CD14-positive monocyte (primary cell): ENCODE measurements at places on chromosomes 11 and 22.
A peak's percentile ranks its signal among the peaks of the same experiment; 100 is the strongest.

- peak; percentile 14 for DNase-seq
Measured at GRCh38 chr11:109939166-109939810, 153.9 kb upstream of the ZC3H12C start.

DNA sequence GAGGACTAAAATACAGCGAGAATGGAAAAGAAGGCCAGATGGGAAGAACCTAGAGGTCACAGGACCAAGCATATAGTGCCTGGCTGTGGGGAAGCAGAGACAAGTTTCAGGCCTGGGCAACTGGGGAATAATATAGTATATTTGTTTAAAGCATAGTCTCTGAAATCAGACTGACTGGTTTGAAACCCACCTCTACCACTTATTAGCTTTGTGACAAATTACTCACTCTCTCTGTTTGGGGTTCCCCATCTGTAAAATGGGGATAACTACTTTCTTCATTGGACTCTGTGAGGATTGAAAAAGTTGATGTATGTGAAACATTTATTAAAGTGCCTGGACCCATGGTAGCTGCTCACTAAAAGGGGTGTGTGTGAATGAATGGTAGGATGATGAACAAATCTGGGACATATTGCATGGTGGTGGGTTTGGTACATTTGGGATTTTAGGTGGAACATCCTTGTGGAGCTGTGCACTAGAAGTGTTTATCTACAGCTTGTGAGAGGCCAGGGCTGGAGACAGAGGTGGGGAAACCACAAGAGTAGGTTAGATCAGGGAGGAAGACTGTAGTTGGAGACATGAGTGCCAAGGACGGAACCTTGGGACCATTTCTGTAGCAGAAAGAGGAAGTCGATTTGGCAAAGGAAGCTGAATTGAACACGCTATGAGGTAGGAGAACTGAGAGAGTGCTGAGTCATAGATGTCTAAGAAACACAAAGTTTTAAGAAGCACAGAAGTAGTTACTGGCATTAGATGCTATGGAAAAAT lies 52.6 kb downstream of the SWAP70 start:
- peak; percentile 92 for DNase-seq

GRCh38 chr11:44556735-44557409 lies 8.6 kb upstream of the CD82 start:
- peak; percentile 38 for DNase-seq

GRCh38 chr11:23944923-23945322 lies 551.9 kb upstream of the LUZP2 start:
- no peak for DNase-seq

DNA sequence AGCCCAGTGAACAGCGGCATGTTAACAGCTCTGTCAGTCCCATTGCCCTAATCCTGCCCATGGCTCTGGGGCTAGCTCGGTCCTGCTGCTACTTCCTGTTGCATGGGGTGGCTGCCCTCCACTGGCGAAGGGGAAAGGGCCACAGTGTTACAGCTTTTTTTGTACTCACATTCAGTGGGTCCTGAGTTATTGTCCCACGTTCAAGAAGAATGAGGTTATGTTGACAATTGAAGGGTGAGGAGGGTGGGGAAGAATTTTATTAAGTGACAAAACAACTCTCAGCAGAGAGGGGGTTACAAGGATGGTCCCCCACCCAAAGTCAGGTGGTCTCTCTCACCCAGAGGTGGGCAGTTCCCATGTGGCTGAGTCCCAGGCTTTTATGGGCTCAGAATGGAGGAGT lies 17.7 kb upstream of the MS4A7 start:
- no peak for DNase-seq

DNA sequence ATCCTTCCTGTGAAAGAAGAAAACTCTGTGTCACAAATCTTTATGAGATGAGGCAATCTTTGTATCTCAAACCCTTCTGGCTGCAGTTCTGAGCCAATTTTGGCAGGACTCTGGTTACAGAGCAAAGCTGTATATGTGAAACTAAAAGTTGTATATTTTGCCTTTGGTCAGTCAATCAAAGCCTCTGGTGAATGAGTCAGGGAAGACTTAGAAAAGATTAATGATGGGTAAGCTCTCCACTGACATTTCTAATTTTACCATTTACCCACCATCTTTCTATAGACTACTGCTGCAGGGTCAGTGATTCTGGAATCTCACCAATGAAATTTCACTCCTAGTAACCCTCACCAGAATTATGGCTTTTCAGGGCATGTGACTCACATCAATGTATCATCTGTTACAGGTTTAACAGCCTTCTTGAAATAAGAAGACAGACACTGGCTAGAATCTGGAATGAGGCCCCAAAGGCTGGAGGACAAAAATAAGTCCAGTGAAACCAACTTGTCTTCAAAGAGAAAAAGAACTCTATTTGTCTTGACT lies 43.3 kb downstream of the USP35 start:
- no peak for DNase-seq

DNA sequence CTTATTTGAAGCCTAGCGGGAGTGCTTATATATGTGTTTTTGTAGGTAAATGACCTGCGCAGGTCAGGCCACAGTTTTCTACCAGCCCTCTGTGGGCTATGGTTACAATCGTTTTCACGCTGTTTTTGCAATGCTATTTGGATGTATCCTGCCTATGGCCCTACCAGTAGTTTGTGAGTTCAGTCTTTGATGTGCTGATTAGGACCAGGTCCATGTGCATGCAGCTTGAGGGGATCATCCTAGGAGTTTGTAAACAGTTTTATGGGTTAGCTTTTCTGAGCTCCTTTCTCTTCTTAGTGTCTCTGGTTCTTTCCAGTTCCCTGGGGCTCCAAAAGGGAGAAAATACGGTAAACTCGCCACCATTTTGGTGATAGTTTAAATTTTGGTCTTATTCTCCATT lies 142.5 kb downstream of the LDLRAD3 start:
- DNase-seq, result no peak

- no peak for DNase-seq
Measured at GRCh38 chr11:121159741-121160140, 58.7 kb downstream of the TECTA start.

DNA sequence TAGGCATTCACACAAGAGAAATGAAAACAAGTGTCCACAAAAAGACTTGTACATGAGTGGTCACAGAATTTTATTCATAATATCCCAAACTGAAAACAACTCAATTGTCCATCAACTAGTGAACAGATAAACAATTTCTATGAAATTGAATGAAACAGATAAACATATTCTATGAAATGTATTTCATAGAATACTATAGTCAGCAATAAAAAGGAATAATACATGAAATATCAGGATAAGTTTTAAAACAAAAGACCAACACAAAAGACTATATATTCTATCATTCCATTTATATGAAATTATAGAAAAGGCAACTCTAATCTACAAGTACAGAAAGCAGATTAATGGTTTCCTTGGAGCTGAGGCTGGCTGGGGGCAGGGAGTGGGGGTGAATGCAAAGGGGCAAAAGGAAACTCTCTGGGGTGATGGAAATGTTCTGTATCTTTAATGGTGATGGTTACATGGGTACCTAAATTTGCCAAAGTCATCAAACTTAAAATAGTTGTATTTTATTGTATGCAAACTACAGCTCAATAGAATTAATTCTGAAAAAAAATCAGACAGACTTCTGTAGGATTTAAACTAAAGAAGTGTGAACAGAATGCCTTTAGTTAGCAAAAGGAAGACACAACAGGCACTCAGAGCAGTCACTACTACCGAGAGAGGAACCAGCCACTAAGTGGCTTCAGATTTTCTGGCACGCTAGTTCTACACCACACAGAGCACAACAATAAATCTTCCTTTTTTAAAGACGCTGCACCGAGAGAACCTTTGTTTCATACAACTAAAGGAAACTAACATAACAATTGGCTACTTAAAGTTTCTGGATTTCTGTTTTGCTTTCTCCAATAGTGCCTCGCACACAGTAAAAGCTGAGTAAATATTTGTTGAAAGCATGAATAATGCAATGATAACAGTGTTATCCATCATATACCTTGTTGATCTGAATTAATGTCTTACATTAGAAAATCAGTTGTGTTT lies 15.4 kb downstream of the CCDC34 start:
- DNase-seq, result no peak

- no peak for DNase-seq
Measured at GRCh38 chr11:76693806-76694205, 23.3 kb upstream of the LRRC32 start.

DNA sequence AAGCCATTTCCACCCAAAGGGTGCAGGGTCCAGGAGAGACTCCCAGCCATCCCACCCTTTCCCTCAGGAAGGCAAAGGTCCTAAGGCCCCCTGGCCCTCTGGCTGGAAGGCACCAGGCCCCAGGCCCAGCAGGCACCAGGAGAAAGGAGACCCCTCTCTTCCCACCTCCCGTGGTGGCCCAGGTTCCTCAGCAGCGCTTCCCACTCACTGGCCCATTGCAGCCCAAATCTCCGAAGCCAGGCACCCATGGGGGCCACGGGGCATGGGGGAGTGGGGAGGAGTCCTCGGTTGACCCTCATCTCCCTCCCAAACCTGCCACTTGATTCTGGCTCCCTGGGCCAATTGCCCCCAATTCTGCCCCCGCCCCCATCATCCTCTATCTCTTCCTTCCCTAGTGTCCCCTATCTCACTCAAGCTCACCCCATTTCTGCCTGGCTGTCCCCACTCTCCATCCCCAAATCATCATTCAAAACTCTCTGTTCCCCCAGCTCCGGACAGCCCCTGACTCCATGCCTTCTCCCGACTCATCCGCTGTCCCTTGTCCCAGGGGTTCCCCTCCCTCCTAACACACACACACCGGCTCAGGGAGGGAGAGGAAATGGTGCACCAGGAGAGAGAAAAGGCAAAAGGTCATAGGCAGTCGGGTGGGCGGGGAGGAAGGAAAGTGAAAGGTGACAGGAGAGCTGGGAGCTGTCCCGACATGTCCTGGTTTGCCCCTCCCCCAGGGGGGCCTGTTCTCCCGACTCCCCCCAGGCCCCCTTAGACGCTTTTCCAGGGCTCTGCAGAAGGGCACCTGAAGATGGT lies 1.2 kb downstream of the LIF start:
- DNase-seq, result no peak

GRCh38 chr11:1488575-1489180 lies 2.1 kb upstream of the MOB2 start:
- no peak for DNase-seq

DNA sequence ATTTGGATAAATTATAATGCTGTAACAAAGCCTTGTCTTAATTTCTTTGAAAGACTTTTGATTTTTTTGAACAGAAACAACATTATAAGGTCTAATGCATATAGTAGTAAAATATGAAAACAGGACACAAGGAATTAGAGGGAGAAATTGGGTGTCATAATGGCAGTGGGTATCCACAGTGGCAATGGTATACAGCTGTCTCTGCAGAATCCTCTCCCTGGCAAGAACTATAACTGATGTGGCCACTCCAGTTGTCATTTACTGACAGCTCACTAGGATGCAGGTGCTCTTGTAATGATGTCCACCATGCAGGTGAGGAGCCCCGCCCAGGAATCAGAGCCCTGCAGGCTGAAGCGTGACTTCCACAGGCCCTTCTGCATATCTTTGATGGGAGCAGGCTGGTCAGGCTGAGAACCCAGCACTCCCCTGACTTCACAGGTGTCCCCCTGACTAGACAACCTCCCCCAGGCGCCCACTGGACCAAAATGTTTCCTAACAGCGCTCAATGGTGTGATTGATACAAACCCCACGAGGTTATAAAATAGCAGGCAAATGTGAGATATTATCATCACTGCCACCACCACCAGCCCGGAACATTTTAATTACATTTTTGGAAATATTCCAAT lies 32.8 kb upstream of the SERPIND1 start:
- no peak for DNase-seq
